ENCODE measurements at places on chromosomes 12 and 14. TPM values are rescaled to one million over a fixed set of nuclear protein-coding genes. Genes with fewer than 3 reads are reported as not detected.

GRCh38 chr14:95125221-95125620, 32.1 kb downstream of the DICER1 start:
- DNase-seq, result no peak

- no peak for DNase-seq
Measured at GRCh38 chr12:65827342-65827741, 3.1 kb downstream of the HMGA2 start.

Gene KRT78
- total RNA-seq, result not detected

Gene OTX2
- not detected for total RNA-seq

Gene TRIAP1
- total RNA-seq, result 59.2 TPM

Gene EIF4B
- total RNA-seq, result 821 TPM

Data from activated naive CD4-positive, alpha-beta T cell treated with anti-CD3 and anti-CD28 coated beads for 36 hours (primary cell).